ENCODE measurements at places on chromosomes 2 and 18. TPM values are rescaled to one million over a fixed set of nuclear protein-coding genes. Genes with fewer than 3 reads are reported as not detected.

Gene MRPL33
- 68.0 TPM for total RNA-seq

Gene DUSP11
- total RNA-seq = 27.6 TPM

Gene LRRC30
- total RNA-seq = not detected

Gene HAUS1
- total RNA-seq = 79.9 TPM

Gene MAPRE3
- total RNA-seq = 3.2 TPM

Gene TMEM37
- total RNA-seq = not detected

Gene CHRNG
- total RNA-seq = not detected

Gene CXCR2
- 0.14 TPM for total RNA-seq

GRCh38 chr18:4251206-4251605 is 203.9 kb downstream of the DLGAP1 start:
- no peaks in the 10 kb centered on the region for H3K27me3 ChIP-seq
- H3K4me3 ChIP-seq = no peak overlapping the region
- H3K4me1 ChIP-seq = no peaks in the 10 kb centered on the region
- H3K36me3 ChIP-seq = no peaks in the 10 kb centered on the region

DNA sequence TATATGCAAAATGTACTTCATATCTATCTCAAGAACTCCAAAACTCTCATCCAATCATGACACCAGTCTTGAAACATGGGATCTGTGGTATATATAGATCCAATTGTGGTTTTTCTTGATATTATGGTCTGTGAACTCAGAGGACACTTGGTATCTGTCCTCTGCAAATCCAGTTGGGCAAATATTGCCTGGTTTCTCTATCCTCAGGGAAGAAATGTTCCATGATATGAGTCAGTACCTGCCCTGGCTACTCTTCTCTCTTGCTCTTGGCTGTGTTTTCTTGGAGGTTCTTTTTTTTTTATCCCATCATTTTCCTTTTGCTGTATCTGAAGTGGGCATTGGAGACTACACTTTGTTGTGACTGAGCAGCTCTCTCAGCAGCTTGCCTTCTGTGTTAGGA is 10.9 kb downstream of the NBEAL1 start:
- peaks cover 7% of the 10 kb centered on the region for H3K4me1 ChIP-seq
- H3K27me3 ChIP-seq = no peaks in the 10 kb centered on the region
- no peak overlapping the region for H3K4me3 ChIP-seq
- no peak for DNase-seq

- DNase-seq = no peak
- peaks cover 7% of the 10 kb centered on the region for H3K4me1 ChIP-seq
- H3K27ac ChIP-seq = no peak overlapping the region
- H3K27me3 ChIP-seq = no peaks in the 10 kb centered on the region
- H3K4me3 ChIP-seq = no peak overlapping the region
- peaks cover 30% of the 10 kb centered on the region for H3K36me3 ChIP-seq
These were observed 42.2 kb downstream of the KANSL1L start for GRCh38 chr2:210128961-210129360.

- H3K4me3 ChIP-seq = no peak overlapping the region
- DNase-seq = no peak
- no peak overlapping the region for H3K27ac ChIP-seq
- H3K27me3 ChIP-seq = peaks cover 14% of the 10 kb centered on the region
These were observed 38.3 kb upstream of the RMDN2 start for GRCh38 chr2:37886745-37887144.

GRCh38 chr18:59718108-59718463 is 20.9 kb upstream of the CCBE1 start:
- no peaks in the 10 kb centered on the region for H3K36me3 ChIP-seq
- H3K27me3 ChIP-seq = no peaks in the 10 kb centered on the region
- no peak overlapping the region for H3K4me3 ChIP-seq
- DNase-seq = no peak
- no peaks in the 10 kb centered on the region for H3K4me1 ChIP-seq

DNA sequence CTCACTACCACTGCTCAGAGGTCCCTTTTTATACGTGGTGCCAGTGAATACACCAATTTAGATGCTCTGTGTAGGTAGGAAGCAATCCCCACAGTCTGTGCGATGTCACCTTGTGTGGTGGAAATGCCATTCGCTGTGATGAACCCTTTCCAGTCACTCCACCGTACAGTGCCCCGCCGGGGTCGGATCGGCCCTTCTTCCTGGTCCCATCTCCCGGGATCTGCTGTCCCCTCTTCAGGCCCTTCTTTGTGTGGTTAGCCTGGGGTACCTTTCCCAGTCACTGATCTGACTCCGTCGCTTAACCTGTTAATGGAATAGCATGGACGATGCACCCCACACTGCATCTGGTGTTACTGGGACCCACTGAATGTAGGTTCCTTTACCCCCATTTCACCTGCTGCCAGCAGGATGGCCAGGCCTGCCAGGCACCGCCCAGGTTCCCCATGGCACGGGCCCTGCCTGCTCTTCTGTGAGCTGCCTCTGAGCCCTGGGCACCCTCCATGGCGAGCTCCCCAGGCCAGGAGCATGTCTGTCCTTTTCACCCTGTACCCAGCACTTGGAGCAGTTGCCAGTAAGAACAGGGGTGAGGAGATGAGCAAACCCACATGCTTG is 18.0 kb downstream of the TWIST2 start:
- H3K4me3 ChIP-seq = no peak overlapping the region
- peaks cover 2% of the 10 kb centered on the region for H3K27me3 ChIP-seq
- H3K27ac ChIP-seq = no peak overlapping the region
- no peak for DNase-seq
- H3K4me1 ChIP-seq = peaks cover 3% of the 10 kb centered on the region
- H3K36me3 ChIP-seq = no peaks in the 10 kb centered on the region

GRCh38 chr2:38076710-38077430 is 919 bp upstream of the CYP1B1 start:
- H3K4me1 ChIP-seq = peaks cover 24% of the 10 kb centered on the region
- peaks cover 2% of the 10 kb centered on the region for H3K36me3 ChIP-seq
- peak; percentile 90 for DNase-seq
- H3K27ac ChIP-seq = peak overlapping the region; percentile 88
- H3K4me3 ChIP-seq = peak overlapping the region; percentile 71

DNA sequence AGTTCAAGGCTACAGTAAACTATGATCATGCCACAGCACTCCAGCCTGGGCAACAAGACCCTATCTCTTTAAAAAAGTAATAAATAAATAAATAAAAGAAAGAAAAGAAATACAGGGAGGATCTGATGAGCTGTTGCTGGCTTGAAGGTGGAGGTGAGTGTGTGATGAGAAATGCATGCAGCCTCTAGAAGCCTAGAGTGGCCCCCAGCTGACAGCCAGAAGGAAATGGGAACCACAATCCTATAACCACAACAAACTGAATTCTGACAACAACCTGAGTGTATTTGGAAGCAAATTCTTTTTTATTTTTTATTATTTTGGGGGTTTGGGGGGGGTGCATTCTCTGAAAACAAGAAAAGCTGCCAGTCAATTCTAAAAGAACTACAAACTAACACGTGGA is 14.6 kb downstream of the NOL10 start:
- no peak overlapping the region for H3K4me3 ChIP-seq
- no peak for DNase-seq
- H3K4me1 ChIP-seq = peaks cover 18% of the 10 kb centered on the region
- H3K27ac ChIP-seq = no peak overlapping the region

- DNase-seq = no peak
- H3K27me3 ChIP-seq = no peaks in the 10 kb centered on the region
- H3K36me3 ChIP-seq = no peaks in the 10 kb centered on the region
- H3K27ac ChIP-seq = no peak overlapping the region
- H3K4me3 ChIP-seq = no peak overlapping the region
These were observed 79.1 kb downstream of the LYPD6 start for GRCh38 chr2:149409506-149409905.

DNA sequence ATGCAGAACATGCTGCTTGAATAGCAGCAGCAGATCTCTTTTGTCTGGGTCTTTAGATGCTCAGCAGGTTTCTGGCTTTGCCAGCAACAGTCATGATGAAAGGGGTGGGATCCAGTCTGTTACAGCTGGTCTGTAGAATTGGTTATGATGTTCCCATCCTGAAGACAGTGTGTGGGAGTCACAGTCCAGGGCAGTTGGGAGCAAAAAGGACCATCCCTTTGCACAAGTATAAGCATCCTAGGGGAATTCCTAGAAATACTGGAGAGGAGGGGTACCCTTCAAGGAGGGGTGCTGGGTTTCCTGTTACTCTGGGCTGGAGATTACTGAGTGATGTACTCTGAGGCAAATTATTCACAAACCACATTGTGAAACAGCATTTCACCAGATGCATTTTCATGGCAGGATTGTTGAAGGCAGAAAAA is 119.9 kb upstream of the RND3 start:
- no peaks in the 10 kb centered on the region for H3K4me1 ChIP-seq
- H3K27me3 ChIP-seq = peaks cover 4% of the 10 kb centered on the region
- H3K27ac ChIP-seq = no peak overlapping the region
- no peak overlapping the region for H3K4me3 ChIP-seq
- no peaks in the 10 kb centered on the region for H3K36me3 ChIP-seq

GRCh38 chr18:65852273-65852672 is 101.5 kb downstream of the CDH7 start:
- H3K36me3 ChIP-seq = no peaks in the 10 kb centered on the region
- no peak for DNase-seq
- no peaks in the 10 kb centered on the region for H3K27me3 ChIP-seq
- H3K4me3 ChIP-seq = no peak overlapping the region
- no peak overlapping the region for H3K27ac ChIP-seq

GRCh38 chr2:133418021-133418420 is 150.2 kb downstream of the NCKAP5 start:
- no peak overlapping the region for H3K4me3 ChIP-seq
- H3K27ac ChIP-seq = no peak overlapping the region
- H3K27me3 ChIP-seq = peaks cover 2% of the 10 kb centered on the region
- no peak for DNase-seq

DNA sequence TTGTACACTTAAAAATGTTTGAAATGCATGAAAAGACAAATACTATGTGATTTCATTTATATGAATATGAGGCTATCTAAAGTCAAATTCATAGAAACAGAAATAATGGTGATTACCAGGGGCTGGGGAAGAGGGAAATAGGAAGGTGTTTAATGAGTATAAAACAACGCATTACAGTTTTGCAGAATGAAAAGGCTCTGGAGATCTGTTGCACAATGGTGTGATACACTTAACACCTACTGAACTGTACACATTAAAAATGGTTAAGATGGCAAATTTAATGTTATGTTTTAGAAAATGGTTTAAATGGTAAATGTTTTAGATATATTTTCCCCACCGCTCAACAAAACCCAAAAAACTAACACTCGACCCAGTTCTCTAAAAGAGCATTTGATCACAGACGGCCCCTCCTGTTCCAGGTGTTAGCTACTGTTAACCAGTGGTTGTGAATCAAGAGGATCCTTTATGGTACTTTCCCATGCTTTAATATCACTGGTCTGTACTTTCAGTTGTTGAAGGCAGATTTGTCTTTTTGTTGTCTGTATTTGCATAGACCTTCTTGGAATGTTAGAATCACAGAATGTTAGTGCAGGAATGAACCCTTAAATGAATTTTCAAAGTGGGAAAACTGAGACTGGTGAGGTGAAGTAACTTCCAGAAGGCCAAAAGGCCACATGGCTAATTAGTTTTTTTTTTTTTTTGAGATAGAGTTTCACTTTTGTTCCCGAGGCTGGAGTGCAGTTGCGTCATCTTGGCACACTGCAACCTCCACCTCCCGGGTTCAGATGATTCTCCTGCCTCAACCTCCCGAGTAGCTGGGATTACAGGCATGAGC is 10.2 kb downstream of the RAB10 start:
- peak overlapping the region; percentile 40 for H3K27ac ChIP-seq
- H3K36me3 ChIP-seq = peaks cover 20% of the 10 kb centered on the region
- no peaks in the 10 kb centered on the region for H3K27me3 ChIP-seq
- H3K4me1 ChIP-seq = peaks cover 50% of the 10 kb centered on the region

GRCh38 chr18:10851824-10852319 is 297.5 kb downstream of the PIEZO2 start:
- no peak for DNase-seq
- H3K27me3 ChIP-seq = peaks cover 8% of the 10 kb centered on the region
- no peak overlapping the region for H3K27ac ChIP-seq
- no peaks in the 10 kb centered on the region for H3K36me3 ChIP-seq

DNA sequence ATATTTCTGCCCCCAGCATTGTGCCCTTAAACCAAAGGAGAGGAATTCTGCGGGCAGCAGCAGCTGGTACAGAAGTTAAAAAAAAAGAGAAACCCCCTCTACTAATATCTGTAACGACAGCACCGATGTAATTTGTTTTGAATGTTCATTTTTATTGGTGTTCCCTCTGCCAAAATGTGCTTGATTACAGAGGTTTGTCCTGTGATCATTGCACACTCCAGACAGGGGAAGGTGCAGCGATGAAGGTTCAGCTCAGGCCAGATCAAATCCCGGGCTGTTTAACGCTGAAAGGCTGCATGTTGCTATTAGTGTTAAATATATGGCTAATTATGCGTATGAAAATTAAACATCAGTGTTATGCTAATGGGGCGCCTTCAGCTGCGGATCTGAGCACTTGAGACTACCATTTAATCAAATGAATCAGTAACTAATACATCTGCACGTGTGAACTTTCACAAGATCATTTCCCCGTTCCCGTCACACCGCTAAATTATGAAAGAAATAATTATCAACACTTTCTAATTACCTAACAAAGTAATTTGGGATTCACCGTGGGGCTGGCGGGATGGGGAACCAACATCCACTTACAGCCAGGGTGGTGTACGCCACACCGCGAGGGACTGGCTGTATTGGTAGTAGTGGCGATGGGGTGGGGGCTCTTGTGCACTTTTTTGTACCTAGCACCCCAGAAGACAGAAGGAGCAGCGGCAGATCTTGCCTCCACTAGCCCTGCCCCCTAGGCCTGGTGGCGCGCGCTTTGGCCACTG is 1.5 kb upstream of the DLX1 start:
- no peak overlapping the region for H3K27ac ChIP-seq
- H3K36me3 ChIP-seq = peaks cover 2% of the 10 kb centered on the region
- peaks cover 55% of the 10 kb centered on the region for H3K4me1 ChIP-seq
- peak overlapping the region; percentile 73 for H3K4me3 ChIP-seq
- H3K27me3 ChIP-seq = peaks cover 84% of the 10 kb centered on the region
- no peak for DNase-seq

GRCh38 chr2:178731300-178731699 is 75.9 kb downstream of the TTN start:
- no peak for DNase-seq
- no peak overlapping the region for H3K27ac ChIP-seq
- peaks cover 9% of the 10 kb centered on the region for H3K36me3 ChIP-seq
- H3K4me1 ChIP-seq = no peaks in the 10 kb centered on the region
- H3K4me3 ChIP-seq = no peak overlapping the region

All from activated CD4-positive, alpha-beta T cell treated with anti-CD3 and anti-CD28 coated beads for 36 hours (primary cell).